ENCODE measurements at places on chromosomes 16 and 17.

DNA sequence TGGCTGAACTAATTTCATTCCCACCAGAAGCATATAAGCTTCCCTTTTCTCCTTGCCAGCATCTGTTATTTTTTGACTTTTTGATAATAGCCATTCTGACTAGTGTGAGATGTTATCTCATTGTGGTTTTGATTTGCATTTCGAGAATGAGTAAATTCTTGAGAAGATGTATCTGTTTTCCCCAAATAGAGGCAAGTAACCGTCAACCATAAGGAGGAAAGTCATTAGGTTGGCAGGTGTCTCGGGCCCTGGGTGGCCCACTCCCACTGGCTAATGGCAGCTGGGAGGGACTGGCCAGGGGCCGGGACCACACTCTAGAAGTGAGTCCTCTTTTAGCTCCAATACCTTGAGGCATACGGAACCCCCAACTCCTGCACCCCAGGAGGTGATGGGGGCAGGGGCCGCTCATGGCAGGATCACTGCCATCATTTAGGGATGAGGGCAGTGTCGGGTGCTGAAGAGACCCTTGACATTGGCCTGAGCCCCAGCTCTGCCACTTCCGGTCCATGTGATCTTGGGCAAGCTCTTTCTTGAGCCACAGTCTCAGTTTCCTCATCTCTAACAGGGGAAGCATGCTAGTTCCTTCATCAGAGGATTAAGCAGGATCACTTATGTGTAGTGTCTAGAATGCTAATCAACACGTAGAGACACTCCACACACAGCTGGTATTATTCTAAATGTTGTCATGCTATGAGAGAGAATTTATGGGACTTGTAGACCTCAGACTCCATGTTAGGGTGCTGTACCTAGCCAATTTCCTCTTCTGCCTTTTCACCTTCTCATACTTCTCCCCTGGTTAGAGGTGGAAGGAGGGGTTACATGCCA is 44.3 kb downstream of the RGS9 start:
- peak; percentile 71 for DNase-seq

GRCh38 chr17:39618956-39619785 is 7.6 kb upstream of the PPP1R1B start:
- no peak for DNase-seq

DNA sequence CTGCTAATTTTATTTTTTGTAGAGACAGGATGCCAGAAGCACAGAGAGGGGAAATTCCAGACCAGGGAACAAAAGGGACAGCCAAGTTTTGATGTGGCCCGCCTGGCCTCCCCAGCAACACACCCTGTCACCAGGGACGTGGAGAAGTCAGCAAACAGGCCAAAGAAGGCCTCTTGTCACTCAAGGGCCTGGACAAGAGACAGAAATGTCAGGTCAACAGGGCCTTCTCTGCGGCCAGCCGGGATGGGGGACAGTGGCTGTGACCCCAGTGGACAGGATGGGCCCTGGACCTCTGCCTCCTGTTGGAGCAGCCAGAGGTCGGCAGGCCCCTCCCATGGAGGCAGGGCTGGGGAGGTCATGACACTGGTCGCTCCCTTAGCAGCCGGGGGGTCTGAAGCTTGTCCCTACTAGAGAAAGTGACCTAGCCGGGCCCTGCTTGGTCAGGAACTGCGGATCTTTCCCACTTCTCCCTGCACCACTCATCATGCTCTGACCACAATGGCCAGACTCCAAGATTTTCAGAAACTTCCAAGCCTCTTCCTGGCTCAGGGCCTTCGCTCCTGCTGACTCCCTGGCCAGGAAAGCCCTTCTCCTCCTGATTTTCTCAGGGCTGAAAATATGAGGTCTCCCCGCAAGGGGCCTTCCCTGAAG is 9.2 kb upstream of the TVP23A start:
- DNase-seq, result no peak

DNA sequence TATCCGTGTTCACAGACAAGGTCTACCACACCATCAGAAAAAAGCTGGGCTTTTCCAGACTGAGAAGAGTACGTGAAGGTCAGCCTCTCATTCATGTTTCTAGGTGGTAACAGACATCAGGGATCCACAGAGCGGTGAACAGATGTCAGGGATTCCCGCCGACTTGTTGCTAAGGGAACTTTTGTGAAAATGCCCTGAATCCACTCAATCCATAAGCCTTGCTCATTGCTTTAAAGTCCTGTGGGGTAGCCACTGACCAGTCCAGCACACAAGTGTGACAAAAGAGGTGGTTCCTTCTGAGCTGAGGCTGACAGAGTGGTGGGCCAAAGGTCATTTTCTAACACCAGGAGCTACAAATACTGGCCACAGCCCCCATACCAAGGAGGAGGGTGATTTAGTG is 5.9 kb downstream of the GAS7 start:
- no peak for DNase-seq
